ENCODE measurements at places on chromosomes 1 and 21.

DNA sequence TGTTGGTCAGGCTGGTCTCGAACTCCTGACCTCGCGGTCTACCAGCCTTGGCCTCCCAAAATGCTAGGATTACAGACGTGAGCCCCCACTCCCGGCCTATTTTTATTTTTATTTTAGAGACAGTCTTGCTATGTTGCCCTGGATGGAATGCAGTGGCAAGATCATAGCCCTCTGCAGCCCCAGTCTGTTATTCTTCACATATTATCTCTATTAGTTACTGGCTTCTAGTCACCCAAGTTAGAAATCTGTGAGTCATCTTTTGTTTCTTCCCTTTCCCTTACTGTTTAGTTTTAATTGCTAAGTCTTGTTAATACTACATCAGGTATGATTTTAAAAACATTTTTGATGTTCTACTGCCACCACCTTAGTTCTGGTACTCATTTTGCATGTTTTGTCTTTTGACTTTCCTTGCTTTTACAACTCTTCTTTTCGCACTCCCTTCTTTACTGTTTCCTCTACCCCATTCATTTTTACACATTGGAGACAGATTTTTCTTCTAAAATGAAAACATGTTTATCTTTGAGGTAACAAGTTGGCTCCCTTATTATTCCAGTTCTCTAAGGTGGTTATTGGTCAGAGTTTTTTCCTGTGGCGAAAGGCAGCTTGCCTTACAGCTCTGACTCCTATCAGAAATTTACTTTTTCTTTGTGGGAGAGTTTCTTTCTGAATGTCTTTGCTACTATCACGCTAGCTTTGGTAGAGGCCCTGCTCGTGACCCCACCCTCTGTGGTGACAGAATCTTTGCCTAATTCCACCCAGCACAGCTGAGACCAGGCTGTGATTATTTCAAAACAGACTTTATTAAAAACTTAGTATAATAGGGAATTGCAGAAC, 19.5 kb downstream of the ZMYM4 start:
- DNase-seq = no peak

GRCh38 chr1:111723091-111723806, 15.9 kb downstream of the INKA2 start:
- DNase-seq = no peak

DNA sequence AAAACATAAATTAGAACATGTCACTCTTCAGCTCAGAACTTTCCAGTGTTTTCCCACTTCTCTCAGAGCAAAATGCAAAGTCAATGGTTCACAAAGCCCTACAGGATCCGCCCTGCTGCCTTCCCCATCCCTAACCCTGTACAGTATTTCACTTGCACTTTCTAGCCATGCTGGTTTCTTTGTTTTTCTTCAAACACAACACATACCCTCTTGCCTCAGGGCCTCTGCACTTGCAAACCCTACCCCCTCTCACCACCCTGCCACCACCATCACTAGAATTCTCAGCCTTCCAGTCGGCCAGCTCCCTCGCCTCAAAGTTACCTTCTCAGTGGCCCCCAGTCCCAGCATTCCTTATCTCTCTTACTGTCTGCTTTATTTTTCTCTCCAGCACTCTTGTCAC, 17.6 kb downstream of the TEX35 start:
- DNase-seq = no peak

GRCh38 chr21:15823486-15824150, 93.8 kb downstream of the USP25 start:
- no peak for DNase-seq

DNA sequence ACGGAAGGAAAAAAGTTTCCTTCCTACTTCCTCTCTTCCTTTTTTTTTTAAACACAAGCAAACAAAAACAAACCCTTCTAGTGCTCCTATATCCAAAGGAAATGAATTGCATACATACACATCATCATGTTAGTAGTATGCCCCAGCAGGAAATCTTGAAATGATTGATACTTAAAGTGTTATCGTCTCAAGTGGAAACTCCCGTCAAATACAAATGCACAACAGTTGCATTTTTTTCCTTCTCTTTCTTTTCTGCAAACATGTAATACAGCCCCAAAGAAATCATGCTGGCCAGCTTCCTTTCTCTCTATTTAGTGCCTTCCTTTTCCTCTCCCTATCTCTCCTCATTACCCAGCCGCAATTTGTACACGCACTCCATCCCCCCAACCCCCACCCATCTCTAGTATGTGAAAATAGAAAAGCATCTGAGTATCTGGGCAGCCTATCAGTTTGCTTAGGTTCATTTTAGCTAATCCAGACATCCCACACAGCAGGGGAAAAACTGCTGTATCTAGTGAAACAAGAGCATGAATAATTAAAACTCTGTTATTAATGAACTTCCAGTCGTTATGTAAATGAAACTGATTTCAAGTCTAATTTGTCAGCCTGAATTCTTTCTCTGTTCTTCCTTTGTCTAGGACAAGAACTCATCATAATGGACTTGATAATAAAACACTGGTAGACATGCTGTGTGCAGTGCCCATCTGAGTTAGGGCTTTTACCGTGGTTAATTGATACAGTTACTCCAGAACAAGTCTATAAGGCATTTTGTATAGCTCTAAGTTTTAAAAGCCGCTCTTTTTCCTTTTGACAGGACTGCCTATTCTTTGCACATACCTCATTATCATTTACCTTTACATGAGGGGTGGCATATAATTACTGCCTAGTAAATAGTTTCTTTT, 336.5 kb upstream of the ADGRL2 start:
- DNase-seq = no peak

GRCh38 chr1:208909011-208909984, 665.1 kb upstream of the PLXNA2 start:
- no peak for DNase-seq

GRCh38 chr1:77316006-77316405, 34.2 kb downstream of the AK5 start:
- DNase-seq = no peak

GRCh38 chr1:231311720-231312431, 25.8 kb downstream of the EXOC8 start:
- no peak for DNase-seq

DNA sequence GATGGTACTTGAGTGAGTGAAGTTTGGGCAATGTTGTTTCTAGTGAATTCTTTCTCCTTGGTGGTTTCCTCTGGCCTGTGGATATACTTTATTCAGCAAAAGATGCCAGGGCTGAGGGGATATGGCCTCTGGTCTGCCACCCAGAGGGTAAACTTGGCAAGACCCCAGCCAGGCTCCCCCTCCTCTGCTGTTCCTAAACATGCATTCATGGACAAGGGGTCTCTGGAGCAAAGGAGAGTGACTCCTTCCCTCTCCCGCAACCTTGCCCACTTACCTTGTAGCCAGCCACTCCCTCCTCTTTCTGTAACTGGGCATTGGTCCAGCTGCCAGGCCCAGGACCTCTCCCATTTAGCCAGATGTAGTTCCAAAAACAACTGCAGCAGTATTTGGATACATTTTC, 43.8 kb downstream of the RUNX3 start:
- DNase-seq = no peak

DNA sequence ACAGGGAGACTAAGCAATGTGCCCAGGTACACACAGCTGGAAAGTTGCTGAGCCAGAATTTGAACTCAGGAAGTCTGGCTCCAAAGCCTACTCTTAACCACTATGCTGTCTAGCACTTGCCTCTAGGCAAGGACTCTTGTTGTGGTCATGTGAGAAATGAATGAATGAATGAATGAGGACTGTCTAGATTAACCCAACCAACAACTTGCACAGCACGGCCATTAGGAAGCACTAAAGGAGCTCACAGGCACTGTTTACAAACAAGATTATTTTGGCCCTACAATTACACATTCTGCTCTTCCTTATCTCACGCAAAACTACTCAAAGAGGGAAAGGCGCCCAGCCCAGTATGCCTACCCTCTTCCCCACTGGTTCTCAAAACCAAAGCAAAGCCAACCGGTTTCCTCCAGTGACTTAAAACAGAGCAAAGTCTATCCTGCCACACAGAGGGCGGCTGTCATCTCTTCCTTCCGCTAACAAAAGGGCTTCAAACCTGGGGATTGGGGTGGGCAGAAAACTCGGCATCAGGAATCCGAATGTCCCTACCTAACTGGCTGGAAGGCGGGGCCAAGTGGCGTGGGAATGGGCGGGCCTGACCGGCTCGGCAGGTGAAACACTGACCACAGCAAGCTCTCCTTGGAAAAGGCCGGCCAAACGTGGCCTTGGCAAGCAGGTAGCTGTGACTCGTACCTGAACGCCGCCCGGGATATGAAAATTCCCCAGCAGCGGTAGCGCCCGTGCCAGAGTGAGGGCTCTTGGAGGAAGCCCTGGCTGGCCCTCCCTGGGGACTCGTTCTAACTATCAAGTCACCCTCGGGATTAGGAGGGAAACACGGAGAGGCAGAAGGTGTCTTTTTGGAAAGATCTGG, 948 bp downstream of the STK40 start:
- DNase-seq = peak; percentile 44

GRCh38 chr1:222552882-222553281, 5.0 kb upstream of the HHIPL2 start:
- DNase-seq = no peak

DNA sequence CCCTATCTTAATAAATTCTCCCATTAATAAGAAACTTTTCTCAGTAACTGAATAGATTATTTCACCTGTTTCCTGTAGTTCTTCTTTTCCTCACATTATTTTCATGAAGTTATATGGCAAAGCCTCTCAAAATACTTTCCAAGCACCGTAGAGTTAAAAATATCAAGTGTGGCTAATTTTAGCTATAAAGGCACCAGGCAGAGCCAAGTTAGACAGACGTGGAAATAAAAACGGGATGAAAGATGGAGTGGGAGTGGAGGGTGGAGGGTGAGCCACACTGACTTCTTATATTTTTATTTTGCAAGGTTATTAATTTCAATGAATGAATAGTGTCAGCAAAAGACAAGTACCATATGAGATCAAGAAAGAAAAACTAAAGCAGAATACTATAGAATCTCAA, 71.7 kb downstream of the ENAH start:
- no peak for DNase-seq

- no peak for DNase-seq
Measured at GRCh38 chr21:38716942-38717341, 88.8 kb upstream of the ETS2 start.

DNA sequence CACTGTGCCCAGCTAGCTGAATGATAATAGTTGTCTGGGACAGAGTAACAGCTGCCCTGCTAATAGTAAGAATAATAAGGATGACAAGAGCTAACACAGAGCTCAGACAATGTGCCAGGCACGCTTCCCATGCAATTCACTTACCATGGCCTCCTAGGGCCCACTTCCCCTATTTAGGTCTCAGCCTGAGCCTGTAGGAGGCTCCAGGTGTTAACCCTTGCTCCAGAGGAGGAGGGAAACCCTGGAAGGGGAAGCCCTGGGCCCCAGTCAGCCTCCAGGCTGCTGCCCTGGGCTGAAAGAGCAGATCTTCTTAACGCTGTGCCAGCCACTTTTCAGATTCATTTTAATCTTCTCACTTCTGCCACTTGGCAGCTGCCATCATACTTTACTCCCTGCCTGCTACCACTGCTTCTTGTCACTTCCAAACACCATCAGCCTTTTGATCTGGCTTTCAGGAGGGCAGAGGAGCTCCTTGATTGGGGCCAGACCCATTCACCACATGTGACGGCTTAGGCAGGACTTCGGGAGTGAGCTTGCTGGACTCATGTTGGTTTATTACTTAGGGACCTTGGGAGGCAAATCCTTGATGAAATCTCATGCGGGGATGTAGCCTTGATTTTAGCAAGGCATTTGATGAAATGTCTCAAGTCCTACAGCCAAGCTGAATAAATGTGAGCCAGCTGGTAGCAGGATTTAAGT, 66.7 kb upstream of the PARP1 start:
- DNase-seq = no peak

DNA sequence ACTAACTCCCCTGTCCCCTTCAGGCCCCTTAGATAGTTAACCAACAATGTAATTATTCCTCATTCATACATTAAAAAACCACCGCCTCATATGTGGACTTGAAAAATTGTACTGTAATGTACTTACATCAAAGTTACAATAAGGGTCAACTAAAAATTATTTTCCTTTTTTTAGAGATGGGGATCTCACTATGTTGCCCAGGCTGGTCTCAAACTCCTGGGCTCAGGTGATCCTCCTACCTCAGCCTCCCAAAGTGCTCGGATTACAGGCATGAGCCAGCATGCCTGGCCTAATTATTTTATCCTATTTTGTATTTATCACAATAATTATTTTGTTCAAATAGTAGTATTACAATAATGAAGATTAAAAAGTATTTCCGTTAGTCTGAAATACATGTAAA, 12.6 kb downstream of the RPL5 start:
- no peak for DNase-seq

- no peak for DNase-seq
Measured at GRCh38 chr1:39992234-39992633, 37.3 kb downstream of the MFSD2A start.

GRCh38 chr1:232557096-232557495, 72.8 kb downstream of the SIPA1L2 start:
- DNase-seq = no peak

DNA sequence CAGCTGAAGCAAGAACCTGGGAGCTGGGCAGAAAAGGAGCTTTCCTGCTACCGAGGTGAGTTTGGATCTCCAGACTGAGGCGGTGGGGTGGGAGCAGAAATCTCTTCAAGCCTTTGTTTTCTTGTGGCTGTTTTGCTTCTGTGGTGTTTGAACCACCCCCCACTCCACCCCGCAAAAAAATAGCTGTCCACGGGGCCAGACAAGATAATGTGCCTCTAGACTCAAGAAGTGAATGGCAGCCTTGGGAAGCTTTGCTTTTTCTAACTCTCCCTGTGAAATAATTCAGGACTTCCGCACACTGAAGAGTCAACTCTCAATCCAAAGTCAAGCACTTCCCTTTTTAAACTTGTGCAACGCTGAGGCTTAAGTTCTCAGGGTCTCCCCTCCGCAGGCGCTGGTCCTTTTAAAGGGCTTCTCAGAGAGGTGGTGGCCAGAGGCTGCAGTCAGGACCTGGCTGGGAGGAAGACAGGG, 159.6 kb upstream of the COA6 start:
- no peak for DNase-seq

- no peak for DNase-seq
Measured at GRCh38 chr1:37634244-37634991, at the start of gene RSPO1. RSPO1 (minus strand) TSS chr1:37634892; CDS start chr1:37629661, 5,231 bp downstream.

GRCh38 chr1:75765697-75766355, 20.2 kb upstream of the RABGGTB start:
- DNase-seq = no peak

GRCh38 chr1:210757677-210758076, 376.3 kb downstream of the KCNH1 start:
- DNase-seq = no peak

DNA sequence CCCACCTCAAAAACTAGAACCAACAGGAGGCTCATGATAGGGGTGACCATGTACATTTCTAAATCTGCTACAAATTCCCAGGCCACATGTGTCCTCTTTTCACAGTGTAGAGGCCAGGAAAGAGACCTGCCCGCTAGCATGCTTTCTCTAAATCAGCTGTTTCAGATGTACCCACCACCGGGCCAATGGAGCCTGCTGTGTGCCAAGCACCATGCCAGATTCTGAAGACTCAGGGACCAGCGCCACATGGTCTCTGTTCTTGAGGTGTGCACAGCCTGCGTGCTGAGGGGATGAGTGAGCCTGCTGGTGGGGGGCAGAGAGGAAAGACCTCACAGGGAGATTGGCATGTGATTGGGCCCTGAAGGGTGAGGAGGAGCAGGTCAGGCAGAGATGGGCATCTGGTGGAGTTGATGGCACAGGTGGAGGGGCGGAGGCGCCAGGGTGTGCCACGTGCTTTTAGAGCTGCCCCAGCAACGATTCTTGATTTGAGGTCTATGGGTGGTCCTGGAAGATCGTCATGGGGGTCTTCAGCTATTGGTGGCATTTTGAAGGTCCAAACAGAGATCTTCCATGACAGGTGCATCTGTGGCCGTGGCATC, 485.1 kb upstream of the VAMP3 start:
- no peak for DNase-seq

- DNase-seq = no peak
Measured at GRCh38 chr1:3022511-3022973, 1.3 kb downstream of the ACTRT2 start.

GRCh38 chr1:234858722-234859121, 248.7 kb upstream of the IRF2BP2 start:
- DNase-seq = no peak

Measured in dorsolateral prefrontal cortex (tissue), 122 donors.